Putamen (tissue), 1 donor: ENCODE measurements at places on chromosomes 2 and 18.

GRCh38 chr2:178450524-178450773 is 526 bp downstream of the PRKRA start:
- no peak for DNase-seq

- DNase-seq, result no peak
Observed at GRCh38 chr2:98050070-98050469, 36.9 kb upstream of the VWA3B start.

GRCh38 chr18:27073404-27073830 is 111.7 kb downstream of the CHST9 start:
- no peak for DNase-seq

DNA sequence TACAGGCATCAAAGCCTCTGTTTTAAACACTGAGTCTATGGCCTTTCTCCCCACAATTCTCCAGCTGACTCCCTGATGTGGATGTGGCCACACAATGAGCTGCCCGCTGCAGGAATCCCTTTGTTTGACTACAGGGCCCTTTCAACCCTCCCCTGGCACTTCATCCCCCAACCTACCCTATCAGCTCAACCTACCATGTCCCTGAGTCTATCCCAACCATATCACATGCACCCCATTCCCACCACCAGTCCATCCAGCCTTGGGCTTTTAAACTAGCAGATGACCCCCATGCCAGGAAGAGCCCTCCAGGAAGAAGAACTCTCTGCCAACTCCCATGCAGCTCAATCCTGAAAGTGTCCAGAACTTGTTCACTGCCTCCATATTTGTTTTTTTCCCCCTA is 46.9 kb upstream of the TEX51 start:
- DNase-seq, result no peak

- DNase-seq, result no peak
Observed at GRCh38 chr18:36843784-36844183, 14.9 kb downstream of the KIAA1328 start.

GRCh38 chr18:28086670-28087552 is 90.0 kb downstream of the CDH2 start:
- peak; percentile 89 for DNase-seq

DNA sequence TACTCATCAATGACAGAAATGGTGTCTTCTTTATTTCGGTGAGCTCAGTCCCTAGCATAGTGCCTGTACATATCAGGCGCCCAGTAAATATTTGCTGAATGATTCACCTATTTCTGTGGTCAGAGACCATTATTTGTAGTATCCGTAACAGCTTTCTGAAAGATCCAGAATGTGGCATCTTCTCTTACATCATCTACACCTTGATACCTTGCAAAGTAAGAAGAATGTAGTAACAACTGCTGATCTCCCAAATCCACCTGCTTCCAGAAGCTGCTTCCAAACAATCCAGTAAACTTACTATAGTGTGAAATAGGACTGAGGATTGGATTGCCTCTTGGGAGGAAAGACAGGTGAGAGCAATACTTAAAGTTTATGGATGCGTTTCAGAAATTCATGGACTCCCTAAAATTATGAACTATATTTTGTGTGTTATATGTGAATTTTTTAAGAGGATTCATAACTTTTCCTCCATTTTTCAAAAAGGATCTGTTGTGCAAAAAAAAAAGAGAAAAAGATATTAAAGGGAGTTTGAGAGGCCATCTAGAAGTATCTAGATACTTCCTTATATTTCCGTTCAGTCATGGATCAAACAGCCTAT is 945 bp upstream of the ASXL2 start:
- DNase-seq, result no peak

- no peak for DNase-seq
Observed at GRCh38 chr2:66867063-66867441, 432.1 kb downstream of the MEIS1 start.

GRCh38 chr2:42963452-42964068 is 171.2 kb upstream of the HAAO start:
- no peak for DNase-seq

DNA sequence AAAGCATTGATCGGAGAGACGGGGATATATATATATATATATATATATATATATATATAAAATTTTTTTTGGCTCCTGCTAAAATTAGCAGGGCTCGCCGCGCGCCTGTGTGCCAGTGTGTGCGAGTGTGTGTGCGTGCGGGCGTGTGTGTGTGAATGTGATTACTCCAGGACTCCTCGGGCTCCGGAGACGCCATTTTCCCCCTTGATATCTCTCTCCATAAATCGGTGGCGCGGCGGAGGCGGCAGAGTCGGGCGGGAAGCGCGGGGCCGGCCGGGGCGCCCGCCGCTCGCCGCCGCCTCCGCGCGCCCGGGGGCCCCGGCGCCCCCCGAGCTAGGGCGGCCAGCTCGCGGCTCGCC is 795 bp upstream of the SETBP1 start:
- DNase-seq, result peak; percentile 53

DNA sequence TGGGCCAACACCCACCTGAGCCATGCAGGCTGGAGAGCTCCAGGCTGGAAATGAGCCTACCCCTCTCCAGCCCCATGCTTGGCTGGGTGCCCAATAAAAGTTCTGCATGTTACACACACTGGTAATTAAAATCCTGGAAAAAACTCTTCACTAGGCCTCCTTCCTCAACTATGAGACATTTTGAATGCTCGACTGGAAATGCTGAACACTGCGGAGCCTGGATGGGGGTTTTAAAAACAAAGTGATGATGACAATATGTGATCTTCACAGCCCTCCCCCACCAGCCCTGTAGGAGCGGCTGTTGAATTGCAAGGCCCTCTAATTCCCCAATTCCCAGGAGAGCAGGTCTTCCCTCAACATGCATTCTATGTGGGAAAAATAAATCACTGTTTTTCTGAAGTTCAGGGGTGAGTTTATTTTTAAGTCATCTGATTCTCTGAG is 179.2 kb downstream of the TTC32 start:
- no peak for DNase-seq

- DNase-seq, result no peak
Observed at GRCh38 chr2:86570059-86570458, 6.8 kb upstream of the CHMP3 start.

- no peak for DNase-seq
Observed at GRCh38 chr18:2855560-2856350, 8.9 kb downstream of the EMILIN2 start.

GRCh38 chr18:76978616-76979015 is 154.0 kb downstream of the MBP start:
- no peak for DNase-seq

DNA sequence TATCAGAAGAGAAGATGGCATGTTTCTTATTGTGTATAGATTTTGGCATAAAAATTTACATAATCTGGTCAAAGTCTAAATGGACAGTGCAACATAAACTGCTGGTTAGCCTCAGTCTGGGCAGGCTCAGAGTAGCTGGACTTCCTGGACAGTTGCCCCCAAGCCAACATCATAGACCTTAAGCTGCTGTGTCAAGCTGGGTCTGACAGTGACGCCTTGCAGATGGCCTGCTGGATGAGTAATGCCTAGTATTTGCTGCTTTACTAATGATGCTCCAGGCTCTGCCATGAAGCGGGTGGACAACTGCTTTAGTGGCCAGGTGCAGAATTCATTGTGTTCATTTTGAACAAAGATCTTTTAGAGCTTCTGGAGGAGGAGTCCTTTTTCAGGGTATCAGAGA is 603.7 kb upstream of the ZEB2 start:
- peak; percentile 3 for DNase-seq

DNA sequence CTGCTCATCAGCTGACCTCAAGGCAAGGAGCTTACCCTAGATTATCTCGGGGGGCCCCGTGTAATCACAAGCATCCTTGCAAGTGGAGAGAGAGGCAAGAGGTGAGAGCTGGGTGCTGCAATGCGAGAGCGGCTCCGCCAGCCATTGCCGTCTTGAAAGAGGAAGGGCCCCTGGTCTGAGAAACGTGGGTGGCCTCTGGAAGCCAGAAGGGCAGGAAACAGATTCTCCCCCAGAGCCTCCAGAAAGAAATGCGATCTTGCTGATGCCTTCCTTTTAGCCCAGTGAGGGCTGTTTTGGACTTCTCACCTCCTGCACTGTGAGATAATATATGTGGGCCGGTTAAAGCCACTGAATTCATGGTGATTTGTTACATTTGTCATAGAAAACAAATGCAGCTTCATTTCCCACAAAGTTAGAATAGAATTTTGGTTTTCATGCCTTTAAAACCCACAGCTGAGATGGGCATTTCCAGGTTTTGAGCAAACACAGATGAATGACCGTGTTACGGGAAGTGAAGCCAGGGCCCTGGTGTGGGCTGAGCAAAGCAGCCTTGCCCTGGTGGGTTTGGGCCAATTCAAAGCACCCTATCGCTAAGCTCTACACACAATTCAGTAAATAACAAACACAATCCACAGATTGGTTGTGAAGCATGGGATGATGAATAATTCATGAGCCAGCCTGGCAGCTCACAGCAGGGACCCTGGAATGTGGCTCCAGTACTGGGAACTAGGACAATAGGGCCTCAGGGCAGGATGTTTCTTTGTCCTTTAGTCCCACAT is 319.9 kb upstream of the HS6ST1 start:
- DNase-seq, result peak; percentile 62

DNA sequence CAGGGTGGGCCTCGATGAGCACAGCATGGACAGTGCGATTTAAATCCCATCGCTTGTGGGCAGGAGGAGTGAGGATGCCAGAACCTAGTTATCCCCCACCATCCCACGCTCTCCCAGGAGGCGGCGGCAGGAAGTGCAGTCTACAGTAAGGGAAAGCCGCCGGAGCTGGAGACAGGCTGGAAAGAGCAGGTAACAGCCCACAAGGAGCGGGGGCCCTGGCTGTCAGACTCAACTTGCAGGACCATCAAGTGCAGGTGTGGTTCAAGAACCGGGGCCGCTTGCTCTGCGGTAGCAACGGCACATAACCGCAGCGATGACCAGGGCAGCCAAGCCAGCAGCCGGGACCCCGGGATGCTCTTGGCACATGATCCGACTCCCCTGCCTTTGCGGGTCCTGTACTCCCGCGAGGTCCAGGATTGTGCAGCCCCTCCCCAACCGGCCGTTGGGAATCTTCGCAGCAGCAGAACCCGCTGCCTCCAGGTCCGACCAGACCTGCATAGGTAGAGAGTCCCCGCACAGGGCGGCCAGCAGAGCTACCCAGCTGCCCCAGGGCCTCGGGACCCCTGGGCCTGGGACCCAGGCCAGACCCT is 82.1 kb downstream of the BIN1 start:
- peak; percentile 53 for DNase-seq

- DNase-seq, result no peak
Observed at GRCh38 chr2:72204156-72204785, 56.6 kb upstream of the CYP26B1 start.

- no peak for DNase-seq
Observed at GRCh38 chr2:28438532-28439063, 45.9 kb downstream of the FOSL2 start.

GRCh38 chr2:198440833-198441232 is 636.4 kb downstream of the PLCL1 start:
- DNase-seq, result no peak

- no peak for DNase-seq
Observed at GRCh38 chr18:25701821-25702220, 349.9 kb upstream of the ZNF521 start.

GRCh38 chr18:5073026-5073944 is 123.8 kb downstream of the AKAIN1 start:
- peak; percentile 12 for DNase-seq

- DNase-seq, result no peak
Observed at GRCh38 chr2:6835467-6835866, 30.2 kb downstream of the CMPK2 start.

DNA sequence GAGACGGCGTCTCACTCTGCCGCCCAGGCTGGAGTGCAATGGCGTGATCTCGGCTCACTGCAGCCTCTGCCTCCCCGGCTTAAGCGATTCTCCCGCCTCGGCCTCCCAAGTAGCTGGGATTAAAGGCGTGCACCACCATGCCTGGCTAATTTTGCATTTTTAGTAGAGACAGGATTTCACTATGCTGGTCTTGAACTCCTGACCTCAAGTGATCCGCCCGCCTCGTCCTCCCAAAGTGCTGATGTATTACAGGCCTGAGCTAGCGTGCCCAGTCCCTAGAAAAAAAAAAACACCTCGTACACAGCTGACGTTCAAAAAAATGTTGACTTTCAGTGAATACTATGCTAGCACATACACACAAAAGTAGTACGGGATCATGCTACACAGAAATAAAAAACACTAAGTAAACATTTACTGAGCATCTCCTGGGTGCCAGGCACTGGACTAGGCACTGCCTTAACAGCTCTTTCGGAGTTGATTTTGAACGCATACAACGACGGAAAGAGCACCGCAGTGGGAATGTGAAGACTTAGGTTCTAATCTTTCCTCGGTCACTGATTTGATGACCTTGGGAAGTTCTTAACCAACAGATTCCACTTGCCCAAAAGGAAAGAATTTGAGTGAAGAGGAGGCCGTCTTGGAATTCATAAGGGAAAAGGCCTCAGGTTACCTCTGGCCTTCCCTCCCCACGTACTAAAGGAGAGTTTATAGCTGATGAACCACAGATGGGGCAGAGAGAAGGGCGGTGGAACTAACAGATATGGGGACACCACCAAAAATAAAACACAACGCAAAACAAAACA is 1.1 kb downstream of the DNAJC27 start:
- DNase-seq, result no peak

GRCh38 chr18:76903386-76903785 is 81.0 kb downstream of the ZNF236 start:
- DNase-seq, result no peak

- no peak for DNase-seq
Observed at GRCh38 chr18:36692921-36693332, 135.9 kb downstream of the TPGS2 start.

DNA sequence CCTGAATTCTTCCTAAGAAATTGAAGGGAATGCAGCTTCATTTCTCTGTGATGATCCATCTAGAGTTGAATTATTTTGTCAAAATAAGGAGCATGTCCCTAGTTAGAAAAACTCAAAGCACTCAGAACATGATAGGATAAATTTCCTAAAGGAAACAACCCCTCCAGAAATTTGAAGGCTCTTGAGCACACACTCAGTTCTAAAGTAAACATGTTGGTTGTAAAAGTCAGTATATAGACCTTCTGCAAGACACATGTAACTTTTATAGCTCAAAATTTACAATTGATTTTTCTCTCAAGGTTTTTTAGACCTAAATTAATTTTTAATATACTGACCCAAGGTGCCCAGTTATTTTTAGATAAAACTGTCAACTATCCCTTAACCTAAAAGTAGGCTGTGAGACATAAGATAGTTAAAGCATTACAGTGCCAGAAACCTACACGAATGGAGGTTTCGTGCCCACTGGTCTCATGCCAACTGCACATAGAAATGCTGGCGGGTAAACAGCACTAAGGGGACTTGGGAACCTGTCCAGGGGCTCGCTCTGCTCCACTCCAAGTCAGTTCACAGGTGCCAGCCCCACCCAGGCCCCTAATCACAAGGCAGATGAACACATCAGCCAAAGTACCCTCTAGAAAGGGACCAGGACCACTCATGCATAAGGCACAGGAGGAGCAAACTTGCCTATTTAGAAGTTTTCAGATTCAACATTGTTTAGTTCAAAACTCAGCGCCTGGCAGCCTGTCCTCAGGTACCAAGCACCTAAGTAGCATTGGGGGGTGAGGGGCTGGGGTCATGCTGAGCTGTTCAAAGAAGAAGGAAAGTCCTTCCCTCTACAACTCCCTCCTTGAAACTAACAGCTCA is 106.5 kb downstream of the SMC6 start:
- no peak for DNase-seq

DNA sequence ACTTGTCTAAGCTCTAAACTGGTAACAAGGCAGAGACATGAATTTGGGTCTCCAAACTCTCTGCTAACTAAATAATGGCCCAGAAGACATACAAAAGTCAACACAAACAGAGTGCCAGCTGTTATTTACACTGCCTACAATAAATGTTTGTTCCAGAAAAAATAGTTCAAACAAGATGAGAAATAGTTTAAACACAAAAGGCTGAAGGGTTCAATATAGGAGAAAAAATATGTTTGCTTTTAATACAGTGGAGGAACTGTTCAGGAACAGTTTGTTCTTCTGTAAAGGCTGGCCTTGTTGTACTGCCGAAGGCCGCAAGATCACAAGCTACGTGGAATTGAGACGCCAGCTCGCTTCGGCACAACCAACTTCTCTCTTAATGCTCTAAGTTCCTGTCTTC is 74.6 kb downstream of the AFF3 start:
- no peak for DNase-seq
